Activated T-helper 9 cell treated with anti-CD3 and anti-CD28 coated beads, Interleukin-2, amount 50 U/mL, for 16 hours (primary cell): ENCODE measurements at places on chromosomes 3 and 15.

DNA sequence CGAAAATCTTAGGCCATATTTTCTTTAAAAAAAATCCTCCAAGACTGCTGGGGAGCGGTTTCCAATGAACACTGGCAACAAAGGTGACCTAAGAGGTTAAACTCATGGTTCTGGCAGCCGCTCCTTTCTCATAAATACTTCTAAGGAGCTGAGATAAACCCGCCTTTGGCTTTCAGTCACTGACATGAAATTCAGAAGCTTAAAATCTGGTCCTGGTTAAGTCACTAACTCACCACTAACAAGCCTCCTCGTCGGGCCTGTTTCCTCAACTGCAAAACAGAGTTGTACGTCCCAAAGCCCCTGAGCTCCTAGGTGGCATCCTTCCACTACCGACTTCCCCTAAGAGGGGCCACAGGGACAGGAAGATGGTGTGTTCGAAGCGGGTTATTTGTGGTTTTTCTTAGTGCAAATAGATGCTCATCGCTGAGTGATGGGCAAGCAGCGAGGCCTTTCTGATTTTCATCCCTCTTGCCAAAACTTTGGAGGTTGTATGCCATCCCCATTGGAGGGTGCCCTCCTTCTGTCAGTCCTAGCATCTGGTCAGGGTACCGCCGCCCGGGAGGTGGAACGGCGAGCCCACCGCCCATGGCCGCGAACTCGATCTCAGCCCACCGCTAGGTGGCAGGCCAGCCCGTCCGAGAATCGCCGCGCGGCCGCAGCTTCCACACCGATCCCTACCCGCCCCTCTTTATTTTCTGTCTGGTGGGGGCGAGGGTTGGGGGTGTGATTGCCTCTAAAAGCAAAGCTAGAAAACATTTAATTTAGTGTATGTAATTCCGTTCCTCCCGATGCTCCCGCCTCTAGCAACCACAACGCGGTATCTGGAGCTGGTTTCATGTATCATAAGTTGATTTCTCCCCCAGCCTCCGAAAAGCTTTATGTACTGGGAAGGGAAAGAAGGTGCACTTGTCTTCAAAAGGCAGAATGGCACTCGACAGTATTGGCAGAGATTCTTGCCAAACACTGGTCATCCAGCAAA lies 4.6 kb downstream of the BCL6 start:
- peak; percentile 65 for DNase-seq

DNA sequence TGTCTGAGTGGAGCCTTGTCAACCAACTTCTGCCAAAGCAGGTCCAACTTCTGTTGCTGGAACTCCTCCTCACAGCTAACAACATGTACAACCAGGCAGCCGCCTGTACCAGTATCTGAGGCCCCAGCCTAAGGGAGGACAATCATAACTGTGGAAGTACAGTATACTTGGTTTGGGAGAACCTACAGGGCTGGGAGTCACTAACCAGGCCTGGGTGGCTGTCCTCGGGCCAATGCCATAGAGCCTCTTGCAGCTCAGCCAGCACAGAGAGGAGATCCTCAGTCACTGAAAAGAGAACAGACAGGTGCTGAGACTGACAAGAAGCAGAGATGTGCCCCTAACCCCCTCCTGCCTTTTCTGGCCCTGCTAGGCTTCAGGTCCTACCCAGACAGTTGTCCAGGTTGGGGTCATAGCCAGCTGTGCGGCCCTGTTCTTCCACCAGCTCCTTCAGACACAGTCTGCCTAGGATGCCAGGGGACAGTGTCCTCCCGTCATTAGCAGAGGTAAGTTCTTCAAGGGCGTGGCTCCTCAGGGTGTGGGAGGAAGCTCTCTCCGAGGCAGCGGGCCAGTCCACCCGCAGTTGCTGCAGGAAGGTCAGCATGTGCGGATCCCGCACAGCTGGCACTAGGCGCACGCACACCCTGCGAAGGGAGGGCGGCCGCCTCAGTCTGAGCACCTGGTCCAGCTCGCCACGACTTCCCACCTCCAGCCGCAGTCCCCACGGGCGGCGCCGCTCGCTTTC lies 980 bp downstream of the DALRD3 start:
- DNase-seq: no peak

- no peak for DNase-seq
Measured at GRCh38 chr3:148078658-148079057, 619.0 kb upstream of the AGTR1 start.

DNA sequence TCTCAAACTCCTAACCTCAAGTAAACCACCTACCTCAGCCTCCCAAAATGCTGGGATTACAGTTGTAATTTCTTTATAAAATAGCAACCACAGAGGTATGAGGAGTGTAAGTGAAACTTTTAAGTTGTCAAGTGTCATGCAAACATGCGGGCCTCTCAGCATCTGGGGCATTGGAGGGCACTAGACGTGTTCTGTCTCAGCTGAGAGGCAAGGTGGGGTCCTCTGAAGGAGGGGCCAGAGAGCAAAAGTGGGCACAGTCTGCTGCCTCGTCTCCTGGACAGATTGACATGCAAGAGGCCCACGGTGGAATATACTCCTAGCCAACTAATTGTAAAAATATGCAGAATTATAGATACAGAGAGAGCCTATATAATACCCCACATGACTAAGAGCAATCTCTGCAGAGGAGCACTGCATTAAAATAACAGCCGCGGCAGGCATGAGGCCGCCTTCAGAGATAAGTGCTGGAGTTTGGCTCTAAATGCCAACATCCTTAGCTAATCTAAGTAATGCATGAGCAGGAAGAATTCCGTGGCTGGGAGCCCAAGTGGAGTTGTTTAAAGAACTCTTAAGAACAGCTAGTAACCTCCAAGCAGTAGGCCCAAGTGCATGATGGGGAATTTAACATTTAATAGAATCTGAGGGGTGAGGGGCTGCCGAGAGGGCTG lies 87.8 kb upstream of the RNU6-1 start:
- DNase-seq: no peak

GRCh38 chr3:100982710-100983109 lies 10.5 kb downstream of the ABI3BP start:
- DNase-seq: no peak

DNA sequence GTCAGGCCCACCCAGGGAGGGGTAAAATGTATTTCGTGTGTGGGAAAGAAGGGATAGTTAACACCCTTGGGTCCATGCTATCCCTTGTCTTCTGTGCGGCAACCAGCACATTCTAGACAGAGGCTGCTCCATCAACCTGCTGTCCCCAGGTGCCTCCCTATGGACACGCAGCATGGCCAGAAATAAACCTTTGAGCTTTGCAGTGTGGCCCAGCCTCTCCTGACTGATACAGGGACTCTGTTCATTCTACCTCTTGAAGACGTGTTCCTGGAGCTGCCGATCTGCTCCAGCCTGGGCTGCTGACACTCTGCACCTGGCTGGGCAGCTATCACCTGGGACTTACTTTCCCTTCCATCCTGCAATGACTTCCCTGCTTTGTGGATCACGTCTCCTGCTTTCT lies 4.1 kb upstream of the KLF13 start:
- no peak for DNase-seq

GRCh38 chr3:101722394-101723173 lies 1.8 kb upstream of the CEP97 start:
- DNase-seq: no peak

GRCh38 chr15:88393719-88394519 lies 73.3 kb downstream of the MRPL46 start:
- DNase-seq: no peak

GRCh38 chr3:136186344-136186743 lies 9.8 kb downstream of the MSL2 start:
- no peak for DNase-seq

GRCh38 chr3:117356091-117356705 lies 646.6 kb downstream of the TUSC7 start:
- DNase-seq: no peak
